ENCODE measurements at places on chromosomes 4 and X. TPM values are rescaled to one million over a fixed set of nuclear protein-coding genes. Genes with fewer than 3 reads are reported as not detected.

The FAM236A gene
- not detected for total RNA-seq

The GPAT3 gene
- total RNA-seq: 31.3 TPM

The SMIM31 gene
- not detected for total RNA-seq

The WNK3 gene
- total RNA-seq: 3.6 TPM

The ABLIM2 gene
- total RNA-seq: 0.23 TPM

The CCDC110 gene
- total RNA-seq: 0.06 TPM

The SPACA5 gene
- total RNA-seq: not detected

The EDA gene
- total RNA-seq: 1.2 TPM

The RS1 gene
- total RNA-seq: not detected

The SASH3 gene
- total RNA-seq: not detected

The MFAP3L gene
- total RNA-seq: 1.5 TPM

The PLP1 gene
- not detected for total RNA-seq

The GPR34 gene
- not detected for total RNA-seq

The CDS1 gene
- total RNA-seq: 1.6 TPM

The CFAP99 gene
- not detected for total RNA-seq

The UGT2A2 gene
- not detected for total RNA-seq

The MAP7D3 gene
- total RNA-seq: 17.7 TPM

The IL2 gene
- not detected for total RNA-seq

The TKTL2 gene
- not detected for total RNA-seq

The ESX1 gene
- total RNA-seq: 10.8 TPM

The ZNF711 gene
- total RNA-seq: 6.3 TPM

The RBMXL3 gene
- not detected for total RNA-seq

The CXorf49 gene
- total RNA-seq: 0.57 TPM
